ENCODE measurements at places on chromosomes 7 and 10.

- DNase-seq: no peak
These were observed 39.9 kb downstream of the AKR1D1 start for GRCh38 chr7:138116141-138116540.

DNA sequence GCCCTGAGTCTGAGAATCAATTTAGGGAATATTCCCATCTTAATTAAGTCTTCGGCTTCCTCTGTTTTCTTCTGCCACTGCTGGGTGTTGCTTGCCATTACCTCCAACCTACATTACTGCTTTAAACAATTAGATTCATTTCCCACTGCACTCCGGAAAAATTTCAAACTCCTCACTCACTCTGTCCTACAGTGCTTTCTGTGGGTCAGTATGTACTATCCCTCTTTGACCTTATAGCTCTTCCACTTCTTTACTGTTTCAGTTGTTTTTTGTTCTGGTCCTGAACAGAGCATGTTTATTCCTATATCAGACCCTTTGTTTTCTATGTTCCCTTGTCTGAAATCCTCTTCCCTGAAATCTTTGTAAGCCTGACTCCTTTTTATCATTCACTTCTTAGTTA is 160.6 kb downstream of the MAGI2 start:
- no peak for DNase-seq

DNA sequence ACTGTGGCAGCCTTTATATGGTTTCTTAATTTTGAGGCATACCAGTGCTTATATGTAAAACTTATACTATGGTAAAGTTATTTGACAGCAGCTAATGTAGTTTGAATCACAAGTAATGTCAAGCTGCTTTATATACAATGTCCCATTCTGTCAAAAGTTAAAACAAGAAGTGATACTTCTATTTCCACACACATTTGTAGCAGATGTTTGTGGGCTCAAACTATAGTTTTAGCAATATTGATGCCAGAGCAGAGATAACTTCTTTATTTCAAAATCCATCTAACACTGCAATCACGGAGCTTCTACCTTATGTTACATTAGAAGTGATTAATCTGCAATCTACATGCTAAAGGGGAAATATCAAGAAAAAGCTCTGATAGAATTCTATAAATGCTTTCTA is 149.6 kb downstream of the ADK start:
- no peak for DNase-seq

GRCh38 chr10:71087622-71088021 is 124.7 kb upstream of the UNC5B start:
- DNase-seq: no peak

DNA sequence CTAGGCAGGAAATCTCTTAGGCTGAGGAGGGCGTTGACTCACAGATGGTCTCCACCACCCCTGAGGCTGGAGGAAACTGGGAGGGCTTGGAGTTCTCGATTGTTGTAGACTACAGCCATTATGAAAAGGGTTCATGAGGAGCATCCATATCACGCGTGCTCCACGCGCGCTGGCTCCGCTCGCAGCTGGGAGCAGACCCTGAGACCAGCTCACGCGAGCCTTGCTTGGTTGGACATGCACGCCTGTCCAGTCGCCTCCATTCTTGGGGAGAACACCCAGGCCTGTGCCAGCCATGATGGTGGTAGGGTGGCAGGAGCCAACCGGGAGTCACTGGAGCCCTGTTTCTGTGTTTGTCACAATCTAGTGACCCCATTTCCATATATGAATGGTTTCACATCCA is 139.1 kb downstream of the TCERG1L start:
- DNase-seq: no peak

- no peak for DNase-seq
These were observed 12.7 kb downstream of the LDB3 start for GRCh38 chr10:86681047-86681446.

- no peak for DNase-seq
These were observed 71.8 kb downstream of the SNX10 start for GRCh38 chr7:26363465-26363864.

DNA sequence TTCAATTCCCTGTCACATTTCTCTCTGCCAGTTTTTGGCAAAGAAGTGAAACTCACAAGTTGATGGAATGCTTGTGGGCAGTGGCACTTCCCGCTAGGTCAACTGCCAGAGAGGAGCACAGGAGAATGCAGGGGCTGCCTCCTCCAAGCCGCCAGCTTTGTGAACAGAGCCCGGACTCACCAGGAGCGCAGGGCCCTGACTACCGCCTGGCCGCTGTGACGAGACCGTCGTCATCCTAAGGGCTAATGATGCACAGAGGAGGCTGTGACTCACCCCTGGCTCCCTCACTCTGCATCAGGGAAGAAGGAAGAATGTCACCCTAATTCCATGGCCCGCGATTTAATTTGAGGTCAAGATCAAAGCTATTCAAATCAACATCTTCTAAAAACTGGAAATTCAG is 123.9 kb downstream of the TAX1BP1 start:
- DNase-seq: no peak
